Renal cortical epithelial cell (primary cell): ENCODE measurements at places on chromosomes 5 and 9. TPM values are rescaled to one million over a fixed set of nuclear protein-coding genes. Genes with fewer than 3 reads are reported as not detected.

SPINK4 gene
- total RNA-seq, result not detected in 2 replicates

DNA sequence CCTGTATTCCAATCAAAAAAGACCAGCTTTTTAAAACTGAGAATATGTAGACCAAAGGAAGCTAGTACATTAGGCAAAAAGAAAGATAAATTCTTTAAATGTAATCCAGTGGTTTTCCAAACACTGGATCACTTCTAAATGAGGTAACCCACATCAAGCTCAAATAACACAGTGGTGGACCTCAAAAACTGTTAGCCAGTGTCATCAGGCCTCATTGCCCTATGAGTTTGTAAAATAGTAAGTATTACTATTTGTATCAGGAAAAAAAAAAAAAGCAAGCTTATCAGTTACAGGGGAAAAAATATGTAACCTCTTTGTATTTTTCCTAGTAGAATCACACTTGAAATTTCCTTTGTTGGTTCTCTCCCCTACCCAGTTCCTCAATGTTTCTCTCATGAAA is 6.7 kb downstream of the MTX3 start:
- no peak for DNase-seq

DNA sequence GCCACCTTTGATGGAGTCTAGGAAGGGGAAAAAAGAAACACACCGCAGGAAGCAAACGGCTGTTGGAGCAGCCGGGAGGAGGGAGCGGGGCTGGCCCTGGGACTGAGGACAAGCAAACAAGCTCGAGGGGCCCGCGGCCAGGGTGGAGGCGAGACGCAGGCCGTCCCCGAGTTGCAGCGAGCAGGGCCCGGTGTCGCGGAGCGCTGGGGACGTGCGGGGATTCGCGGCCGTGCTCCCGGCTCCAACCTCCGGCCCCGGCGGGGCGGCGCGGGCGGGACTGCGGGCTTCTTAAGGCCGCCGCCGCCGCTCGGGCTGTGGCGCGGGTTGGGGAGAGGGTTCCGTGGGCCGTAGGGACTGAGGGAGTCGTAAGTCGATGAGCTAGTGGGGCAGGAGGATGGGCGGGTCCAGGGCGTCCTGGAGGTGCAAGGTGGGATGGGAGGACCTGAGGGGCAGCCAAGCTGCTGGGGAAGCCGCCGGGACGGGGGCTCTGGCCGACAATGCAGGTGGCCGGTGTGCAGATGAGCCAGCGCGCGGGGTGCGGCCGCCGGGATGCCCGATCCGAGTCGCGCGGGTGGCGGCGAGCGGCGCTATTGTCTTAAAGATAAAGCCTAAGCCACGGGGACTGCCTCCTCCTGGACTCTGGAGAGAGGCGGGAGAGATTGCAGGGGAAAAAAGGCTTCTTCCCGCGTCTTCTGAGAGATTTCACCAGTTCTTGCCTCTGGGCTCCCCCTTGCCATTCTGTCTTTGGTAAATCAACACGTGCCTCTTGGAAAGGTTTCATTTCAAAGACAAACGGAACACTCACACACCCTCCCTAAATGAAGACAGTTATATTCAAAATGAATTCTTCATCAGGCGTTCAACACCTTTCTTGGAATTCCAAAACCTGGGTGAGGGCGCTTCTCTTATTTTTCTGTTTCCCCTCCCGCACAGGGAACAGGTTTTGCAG is 1.6 kb upstream of the HAPLN1 start:
- DNase-seq, result no peak

DNA sequence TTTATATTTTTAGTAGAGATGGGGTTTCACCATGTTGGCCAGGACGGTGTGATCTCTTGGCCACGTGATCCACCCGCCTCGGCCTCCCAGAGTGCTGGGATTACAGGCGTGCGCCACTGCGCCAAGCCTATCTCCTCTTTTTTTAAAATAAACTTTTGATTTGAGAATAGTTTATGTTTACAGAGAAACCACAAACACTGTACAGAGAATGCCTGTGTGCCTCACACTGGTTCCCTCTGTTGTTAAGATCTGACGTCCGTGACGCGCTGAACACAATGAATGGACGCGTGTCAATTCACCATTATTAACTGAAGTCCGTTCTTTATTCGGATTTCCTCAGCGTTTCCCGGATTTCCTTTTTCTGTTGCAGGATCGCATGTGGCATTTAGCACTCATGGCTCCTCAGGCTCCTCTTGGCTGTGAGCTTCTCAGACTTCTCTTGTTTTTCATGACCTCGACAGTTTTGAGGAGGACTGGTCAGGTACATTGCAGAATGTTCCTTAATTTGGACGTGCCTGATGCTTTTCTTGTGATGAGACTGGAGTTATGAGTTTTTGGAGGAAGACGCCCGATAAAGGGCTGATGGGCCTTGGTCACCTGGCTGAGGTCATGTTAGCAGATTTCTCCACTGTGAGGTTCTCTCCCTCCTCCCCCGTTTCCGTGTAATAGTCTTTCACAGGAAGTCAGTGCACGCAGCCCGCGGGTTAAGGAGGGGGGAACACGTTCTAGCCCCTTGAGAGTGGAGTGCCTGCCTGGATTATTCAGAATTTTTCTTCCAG is 69.6 kb downstream of the ANKRD33B start:
- DNase-seq, result no peak
